ENCODE measurements at places on chromosomes 11 and 22.

DNA sequence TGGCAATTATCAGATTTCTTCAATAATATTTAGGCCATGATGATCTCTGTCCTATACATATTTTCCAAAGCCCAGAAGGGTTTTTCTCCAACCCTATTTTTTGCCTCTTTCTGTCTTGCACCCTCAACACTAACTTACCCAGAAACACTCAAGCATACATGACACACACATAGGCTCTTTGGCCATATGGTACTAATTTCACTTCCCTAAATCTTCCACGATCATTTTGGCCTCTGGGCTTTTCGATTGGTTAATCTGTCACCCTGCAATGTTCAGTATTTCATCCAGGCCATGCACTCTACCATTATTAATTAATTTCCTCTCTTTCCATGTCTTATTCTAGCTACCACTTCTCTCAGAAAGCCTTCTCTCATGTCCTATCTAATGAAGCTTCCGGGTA, 59.8 kb downstream of the LUZP2 start:
- no peak for DNase-seq

GRCh38 chr11:62540804-62541701, 5.6 kb downstream of the AHNAK start:
- peak; percentile 91 for DNase-seq

DNA sequence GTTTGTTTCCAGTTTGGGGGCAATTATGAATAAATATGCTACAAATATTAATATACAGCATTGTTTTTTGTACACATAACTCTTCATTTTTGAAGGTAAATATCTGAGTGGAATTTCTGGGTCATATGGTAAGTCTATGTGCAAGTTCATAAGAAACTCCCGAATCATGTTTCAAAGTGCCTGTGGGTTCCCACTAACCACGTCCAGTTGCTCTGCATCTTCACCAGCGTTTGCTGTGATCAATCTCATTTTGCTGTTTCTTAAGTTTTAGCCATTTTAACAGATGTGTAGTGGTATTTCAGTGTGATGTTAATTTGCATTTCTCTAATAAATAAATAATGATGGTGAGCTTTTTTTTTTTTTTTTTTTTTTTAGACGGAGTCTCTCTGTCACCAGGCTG, 14.2 kb upstream of the CSRP3 start:
- no peak for DNase-seq

- no peak for DNase-seq
These were observed 306.7 kb upstream of the MTNR1B start for GRCh38 chr11:92662601-92663360.

DNA sequence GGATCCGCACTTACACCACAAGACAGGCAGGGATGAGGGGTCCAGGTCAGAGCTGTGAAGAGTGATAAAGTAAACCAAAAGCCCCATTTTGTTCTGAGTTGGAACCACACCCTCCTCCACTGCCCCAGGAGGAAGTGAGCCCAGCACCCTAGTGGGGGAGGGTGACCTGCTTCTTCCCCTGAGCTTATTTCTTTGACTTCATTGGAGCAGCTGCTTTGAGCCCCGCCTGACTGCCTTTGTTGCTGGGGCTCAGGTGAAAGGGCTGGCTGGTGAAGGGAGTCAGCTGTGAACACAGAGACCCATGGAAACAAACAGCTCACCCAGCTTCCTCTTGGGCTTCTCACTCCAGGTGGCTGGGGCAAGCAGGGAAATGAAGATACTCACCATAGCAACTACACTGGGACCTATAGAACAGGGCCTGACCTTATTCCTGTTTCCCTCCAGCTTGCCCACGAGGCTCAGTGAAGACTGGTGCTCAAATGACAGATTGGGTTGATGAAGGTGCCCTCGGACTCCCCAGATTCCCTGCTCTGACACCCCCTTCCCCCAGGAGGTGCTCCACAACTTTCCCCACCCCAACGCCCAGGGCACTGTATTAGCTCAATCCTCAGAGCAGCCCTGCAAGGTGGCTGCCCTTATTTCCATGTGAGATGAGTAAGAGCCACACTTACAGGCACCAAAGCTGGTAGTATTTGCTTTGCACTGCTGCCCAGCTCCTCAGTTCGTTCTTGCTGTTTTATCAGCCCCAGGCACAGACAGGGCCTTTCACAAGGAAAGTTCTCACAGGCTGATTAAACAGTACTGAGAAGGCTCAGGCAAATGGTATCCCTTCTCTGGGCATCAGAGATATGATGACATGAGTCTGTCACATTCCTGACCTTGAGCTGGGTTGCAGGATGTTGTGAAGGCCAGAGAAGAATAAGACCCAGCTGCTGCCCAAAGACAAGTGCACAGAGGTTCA, 2.4 kb downstream of the UCP2 start:
- DNase-seq: peak; percentile 61

GRCh38 chr11:118098996-118099837, 12.5 kb upstream of the SMIM35 start:
- no peak for DNase-seq

DNA sequence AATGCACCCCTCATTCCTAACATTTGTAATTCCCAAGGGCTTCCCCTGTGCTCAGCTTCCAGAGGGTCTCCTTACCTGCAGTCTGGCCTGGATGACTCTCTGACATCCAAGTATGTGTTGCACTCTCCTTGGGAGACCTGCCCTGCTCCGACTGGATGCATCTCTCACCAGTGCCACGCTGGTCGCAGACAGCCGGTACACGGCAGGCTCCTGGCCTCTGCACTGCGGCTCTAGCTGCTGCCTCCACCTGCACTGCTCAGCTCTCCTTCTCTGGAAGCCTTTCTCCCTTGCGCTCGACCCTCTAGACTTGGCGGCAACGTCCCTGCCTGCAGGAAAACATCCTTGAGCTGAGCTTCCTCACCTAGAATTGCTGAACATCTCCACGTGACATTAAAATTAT, 685.9 kb downstream of the BRD1 start:
- DNase-seq: no peak

- peak; percentile 73 for DNase-seq
These were observed 39.0 kb downstream of the CTNND1 start for GRCh38 chr11:57800444-57801182.

DNA sequence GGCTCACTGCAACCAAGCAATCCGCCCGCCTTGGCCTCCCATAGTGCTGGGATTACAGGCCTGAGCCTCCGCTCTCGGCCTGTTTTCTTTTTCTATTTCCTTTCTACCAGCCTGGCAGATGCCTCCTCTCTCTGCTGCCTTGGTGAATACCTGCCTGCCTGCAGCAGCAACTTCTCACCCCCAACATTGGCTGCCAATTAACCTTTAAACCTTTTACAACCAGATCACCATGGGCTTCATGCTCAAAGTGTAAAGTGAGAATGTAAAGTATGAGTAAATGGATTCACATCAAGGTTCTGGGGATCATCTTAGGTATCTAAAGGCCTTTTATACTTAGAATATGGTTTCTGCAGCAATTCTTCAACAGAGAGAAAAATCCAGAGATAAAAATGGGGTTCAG, 13.0 kb upstream of the FCHSD2 start:
- no peak for DNase-seq

- DNase-seq: no peak
These were observed 4.7 kb downstream of the DGCR8 start for GRCh38 chr22:20084547-20085413.

DNA sequence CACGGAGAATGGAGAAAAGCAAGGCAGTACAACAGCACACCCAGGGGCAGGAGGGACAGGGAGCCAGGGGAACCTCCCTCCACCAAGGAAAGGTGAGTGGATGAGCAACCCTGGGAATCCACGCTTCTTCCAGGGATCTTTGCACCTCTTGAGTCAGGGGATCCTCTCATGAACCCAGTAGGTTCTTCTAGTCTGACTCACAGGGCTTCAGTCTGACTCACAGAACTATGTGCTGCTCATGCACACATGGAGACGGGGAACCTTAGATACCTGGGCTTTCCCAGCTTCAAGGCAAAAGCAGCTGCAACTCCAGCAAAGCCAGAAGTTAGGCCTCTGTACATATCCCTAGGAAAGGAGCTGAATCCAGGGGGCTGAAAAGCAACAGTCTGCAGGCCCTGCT, 1021.4 kb upstream of the TENM4 start:
- DNase-seq: no peak

GRCh38 chr22:42857845-42858481, 890 bp upstream of the ARFGAP3 start:
- no peak for DNase-seq

DNA sequence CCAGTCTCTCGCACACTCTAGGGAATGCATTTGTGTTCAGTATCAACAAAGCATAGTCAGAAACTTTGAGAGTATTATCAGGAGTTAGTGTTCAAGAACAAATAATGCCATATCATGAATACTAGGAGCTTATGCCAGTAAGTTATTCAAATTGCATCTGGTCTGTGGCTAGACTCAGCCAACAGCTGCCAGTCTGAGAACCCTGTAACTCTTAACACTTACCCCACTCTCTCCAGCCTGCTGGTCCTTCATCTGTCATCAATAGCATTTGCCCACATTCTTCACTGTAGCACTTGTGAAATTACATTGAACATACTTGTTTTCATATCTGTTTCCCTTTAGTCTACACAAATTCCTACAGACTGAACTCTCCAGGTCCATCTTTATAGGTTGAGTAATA, 1157.5 kb upstream of the RAG2 start:
- DNase-seq: no peak

- DNase-seq: no peak
These were observed 90.7 kb downstream of the TBC1D22A start for GRCh38 chr22:46853191-46853590.

GRCh38 chr11:33317662-33318061, 60.5 kb downstream of the HIPK3 start:
- DNase-seq: peak; percentile 39

All from suppressor macrophage treated with lipopolysaccharide for 4 hours (primary cell).